Body of pancreas (tissue), 4 donors: ENCODE measurements at places on chromosomes 4 and X. TPM values are rescaled to one million over a fixed set of nuclear protein-coding genes. Genes with fewer than 3 reads are reported as not detected.

The CYTL1 gene
- total RNA-seq, result 3.1 TPM

The RRAGB gene
- 11.9 TPM for total RNA-seq

The DUSP9 gene
- total RNA-seq, result not detected

The ATXN3L gene
- total RNA-seq, result not detected

The NPY5R gene
- total RNA-seq, result 0.52 TPM

The ATP1B4 gene
- total RNA-seq, result not detected

The P2RY10 gene
- 0.52 TPM for total RNA-seq

The ETDA gene
- total RNA-seq, result not detected

The ATP2B3 gene
- not detected for total RNA-seq

The RASSF6 gene
- 5.3 TPM for total RNA-seq
